ENCODE measurements at places on chromosomes 6 and 20. TPM values are rescaled to one million over a fixed set of nuclear protein-coding genes. Genes with fewer than 3 reads are reported as not detected.

Gene OR5V1
- total RNA-seq, result not detected

Gene OOEP
- total RNA-seq, result not detected

DNA sequence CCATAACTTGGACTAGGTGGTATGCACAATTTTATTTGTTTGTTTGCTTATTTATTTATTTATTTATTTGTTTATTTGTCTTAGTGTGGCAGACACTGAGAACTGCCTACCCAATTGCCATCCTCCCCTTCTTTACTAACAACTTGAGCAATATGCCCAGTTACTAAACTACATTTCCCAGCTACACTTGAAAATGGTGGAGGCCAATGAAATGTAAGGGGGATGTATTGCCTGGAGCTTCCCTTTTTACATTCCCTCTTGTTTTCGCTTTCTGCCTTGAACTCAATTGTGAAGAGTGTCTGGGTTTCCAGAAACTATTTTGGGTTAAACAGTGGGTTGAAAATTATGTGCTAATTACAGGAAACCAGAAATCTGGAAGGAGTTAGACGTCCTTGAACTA, 152.7 kb upstream of the FKBP1C start:
- H3K27me3 ChIP-seq, result no peaks in the 10 kb centered on the region
- no peak overlapping the region for H3K27ac ChIP-seq
- no peak overlapping the region for H3K4me3 ChIP-seq
- H3K4me1 ChIP-seq, result no peaks in the 10 kb centered on the region
- no peak for DNase-seq

DNA sequence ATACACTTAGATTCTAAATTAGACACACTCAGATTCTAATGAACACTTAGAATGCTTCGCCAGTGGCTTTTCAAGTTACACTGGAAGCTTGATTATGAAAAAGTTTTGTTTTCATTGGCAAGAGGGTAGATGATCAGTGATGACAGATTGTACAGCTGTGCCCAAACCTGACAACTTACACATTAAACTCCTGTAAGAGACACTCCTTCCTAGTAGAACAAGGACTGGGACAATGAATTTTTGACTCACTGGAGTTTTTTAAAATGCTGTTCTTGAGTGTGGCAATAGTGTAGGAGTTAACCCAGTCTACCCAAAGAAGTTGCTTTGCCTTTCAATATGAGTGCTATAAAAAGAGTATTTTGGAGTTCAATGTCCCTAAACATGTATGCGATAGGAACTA, 140.8 kb downstream of the SLC16A10 start:
- no peaks in the 10 kb centered on the region for H3K4me1 ChIP-seq
- no peak for DNase-seq

DNA sequence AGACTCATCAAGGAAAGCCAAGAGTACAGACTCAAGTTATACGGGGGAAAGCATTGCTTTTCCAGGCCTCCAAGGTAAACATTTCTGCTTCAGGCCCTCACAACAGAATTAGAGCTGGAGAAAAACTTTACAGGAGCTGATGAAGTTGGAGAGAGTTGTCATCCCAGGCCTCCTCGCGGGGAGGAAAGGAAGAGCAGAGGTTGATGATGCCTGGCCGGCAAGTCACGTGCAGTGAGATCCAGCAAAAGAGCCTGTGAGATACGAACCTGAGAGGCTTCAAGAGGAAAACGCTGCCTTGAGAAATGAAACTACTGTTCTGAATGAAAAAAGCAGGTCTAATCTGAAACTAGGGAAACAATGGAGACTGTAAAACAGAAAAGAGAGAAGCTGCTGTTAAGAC, 122.9 kb downstream of the FAM120B start:
- no peaks in the 10 kb centered on the region for H3K4me1 ChIP-seq
- no peaks in the 10 kb centered on the region for H3K36me3 ChIP-seq
- no peak overlapping the region for H3K27ac ChIP-seq
- H3K4me3 ChIP-seq, result no peak overlapping the region

DNA sequence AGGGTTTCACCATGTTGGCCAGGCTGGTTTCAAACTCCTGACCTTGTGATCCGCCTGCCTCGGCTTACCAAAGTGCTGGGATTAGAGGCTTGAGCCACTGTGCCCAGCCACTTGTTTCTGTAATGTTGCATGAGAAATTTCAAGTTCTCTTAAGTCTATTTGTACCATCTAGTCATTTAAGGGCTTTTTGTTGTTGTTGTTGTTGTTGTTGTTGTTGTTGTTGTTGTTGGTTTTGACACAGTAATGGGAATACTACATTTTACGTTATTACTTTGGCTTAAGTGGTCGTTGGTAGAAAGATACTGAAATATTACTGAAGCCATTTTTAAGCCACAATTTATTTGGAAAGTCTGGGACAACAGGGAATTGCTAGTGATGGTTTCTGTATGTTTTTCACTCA, 52.0 kb downstream of the CSE1L start:
- H3K36me3 ChIP-seq, result peaks cover 62% of the 10 kb centered on the region
- no peak for DNase-seq
- no peaks in the 10 kb centered on the region for H3K27me3 ChIP-seq
- H3K4me1 ChIP-seq, result no peaks in the 10 kb centered on the region

GRCh38 chr20:39810309-39810708, 848.2 kb downstream of the DHX35 start:
- H3K36me3 ChIP-seq, result no peaks in the 10 kb centered on the region
- no peaks in the 10 kb centered on the region for H3K27me3 ChIP-seq
- no peak overlapping the region for H3K4me3 ChIP-seq
- H3K4me1 ChIP-seq, result no peaks in the 10 kb centered on the region
- H3K27ac ChIP-seq, result no peak overlapping the region

Measured in T-cell (primary cell).